A673 (cell line): ENCODE measurements at places on chromosomes 1 and 21.

DNA sequence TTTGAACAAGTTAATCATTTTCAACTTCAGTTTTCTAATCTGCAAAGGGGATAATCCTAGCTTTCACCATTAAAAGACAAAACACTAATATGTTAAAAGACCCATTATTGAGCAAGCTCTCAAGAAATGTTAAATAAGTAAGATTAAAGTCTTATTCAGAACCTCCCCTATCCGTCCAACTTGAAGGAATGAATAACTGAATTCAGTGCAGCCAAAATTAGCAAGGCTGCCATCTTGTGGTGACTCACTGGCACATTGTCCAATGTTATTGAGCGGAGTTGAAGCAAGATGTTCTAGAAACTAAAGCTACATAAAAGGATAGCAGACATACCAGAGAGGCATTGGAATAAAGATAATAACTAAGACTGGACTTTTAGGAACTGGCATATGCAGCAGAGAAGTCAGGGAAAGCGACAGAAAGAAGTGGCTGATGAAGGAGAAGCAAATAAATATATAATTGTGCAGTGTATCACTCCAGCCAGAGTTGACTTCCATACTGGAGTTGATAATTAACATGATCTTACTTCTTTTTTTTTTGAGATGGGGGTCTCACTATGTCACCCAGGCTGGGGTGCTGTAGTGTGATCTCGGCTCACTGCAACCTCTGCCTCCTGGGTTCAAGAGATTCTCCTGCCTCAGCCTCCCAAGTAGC is 8.2 kb upstream of the CAP1 start:
- peak; percentile 63 for DNase-seq

GRCh38 chr1:163870666-163871065 is 548.9 kb downstream of the NUF2 start:
- DNase-seq: no peak

GRCh38 chr21:25936776-25937175 is 202.0 kb downstream of the GABPA start:
- DNase-seq: no peak

DNA sequence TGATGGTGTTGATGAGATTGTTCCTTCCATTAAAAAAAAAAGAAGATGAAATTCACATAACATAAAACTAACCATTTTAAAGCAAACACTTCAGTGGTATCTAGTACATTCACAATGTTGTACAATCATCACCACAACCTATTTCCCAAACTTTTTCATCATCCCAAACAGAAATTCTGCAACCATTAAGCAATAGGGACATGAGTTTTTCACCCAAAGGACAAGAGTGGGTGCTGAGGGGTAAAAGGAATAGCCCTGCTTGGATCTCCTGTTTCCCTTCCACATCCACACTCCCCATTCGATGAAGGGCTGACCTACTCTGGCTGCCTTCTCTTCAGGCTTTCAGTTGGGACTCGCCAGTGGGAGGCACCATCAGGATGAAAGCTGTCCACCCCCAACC is 59.3 kb downstream of the SLC9A1 start:
- no peak for DNase-seq

- no peak for DNase-seq
These were observed 58.7 kb downstream of the XCL2 start for GRCh38 chr1:168485048-168485447.

- no peak for DNase-seq
These were observed 1.5 kb upstream of the HMGN1 start for GRCh38 chr21:39350094-39351005.

GRCh38 chr1:161244888-161245287 is 6.9 kb upstream of the NR1I3 start:
- DNase-seq: no peak

GRCh38 chr1:188615321-188615720 is 1786.6 kb downstream of the PLA2G4A start:
- no peak for DNase-seq
